ENCODE measurements at places on chromosomes 6 and 20.

DNA sequence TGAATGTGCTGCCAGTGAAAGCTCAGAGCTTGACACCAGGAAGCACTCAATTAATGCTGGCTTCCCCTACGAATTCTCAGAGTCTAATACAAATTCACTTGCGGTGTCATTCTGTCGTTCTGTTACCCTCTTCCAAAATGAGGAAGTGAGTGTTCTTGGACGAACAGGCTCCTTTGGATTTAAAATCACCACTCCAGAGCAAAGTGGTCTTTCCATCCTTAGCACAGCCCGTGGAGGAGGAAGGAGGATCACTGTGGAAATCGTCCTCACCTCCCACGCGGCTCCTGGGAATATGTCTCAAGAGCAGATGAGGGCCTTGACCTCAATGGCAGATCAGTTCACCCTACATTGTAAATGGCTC is 41.7 kb downstream of the RIOK1 start:
- DNase-seq: no peak

GRCh38 chr6:130955755-130956154 is 107.3 kb downstream of the EPB41L2 start:
- DNase-seq: peak; percentile 14

DNA sequence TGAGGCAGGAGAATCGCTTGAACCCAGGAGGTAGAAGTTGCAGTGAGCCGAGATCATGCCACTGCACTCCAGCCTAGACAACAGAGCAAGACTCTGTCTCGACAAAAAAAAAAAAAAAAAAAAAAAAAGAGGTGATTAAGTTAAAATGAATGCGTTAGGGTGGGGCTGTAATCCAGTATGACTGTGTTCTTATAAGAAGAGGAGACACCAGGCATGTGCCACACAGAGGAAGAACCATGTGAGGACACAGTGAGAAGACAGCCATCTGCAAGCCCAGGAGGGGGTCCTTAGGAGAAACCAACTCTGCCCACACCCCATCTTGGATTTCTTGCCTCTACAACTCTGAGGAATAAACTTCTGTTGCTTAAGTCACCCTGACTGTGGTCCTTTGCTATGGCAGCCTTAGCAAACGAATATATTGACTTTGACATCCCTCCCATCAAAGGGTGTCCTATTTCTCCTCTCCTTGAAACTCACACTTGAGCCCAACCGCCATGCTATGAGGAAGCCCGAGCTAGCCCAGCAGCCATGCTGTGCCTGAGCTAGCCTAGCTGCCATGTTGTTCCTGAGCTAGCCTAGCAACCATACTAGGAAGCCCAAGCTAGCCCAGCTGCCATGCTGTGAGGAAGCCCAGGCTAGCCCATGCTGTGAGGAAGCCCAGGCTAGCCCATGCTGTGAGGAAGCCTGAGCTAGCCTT is 15.8 kb upstream of the PPP1R16B start:
- DNase-seq: no peak

DNA sequence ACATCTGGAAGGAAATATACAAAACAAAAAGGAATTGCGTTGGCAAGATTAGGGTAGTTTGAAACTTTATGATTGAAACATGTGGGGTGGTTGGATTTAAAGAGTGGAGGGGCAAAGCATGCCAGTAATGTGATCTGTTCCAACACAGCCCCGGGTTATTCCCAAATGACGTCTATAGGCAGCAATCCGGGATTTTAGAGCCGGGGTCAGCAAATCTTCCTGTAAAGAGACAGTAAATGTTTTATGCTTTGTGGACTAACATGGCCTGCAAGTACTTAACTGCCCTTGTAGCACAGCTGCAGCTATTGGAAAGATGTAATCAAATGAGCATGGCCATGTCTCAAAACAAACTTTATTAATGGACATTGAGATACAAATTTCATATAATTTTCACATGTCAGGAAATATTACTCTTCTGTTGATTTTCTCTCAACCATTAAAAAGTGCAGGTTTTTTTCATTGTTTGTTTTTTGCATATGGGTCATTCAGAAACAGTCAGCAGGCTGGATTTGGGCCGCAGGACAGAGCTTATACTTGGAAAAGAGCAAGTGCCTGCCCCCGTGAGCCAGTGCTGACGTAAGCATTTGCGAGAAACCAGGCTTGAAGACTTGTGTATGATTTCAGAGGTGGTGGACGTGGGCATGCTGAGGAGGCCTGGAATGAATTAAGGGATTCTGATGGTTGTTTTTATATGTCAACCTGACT is 136.5 kb downstream of the DOK5 start:
- DNase-seq: no peak

DNA sequence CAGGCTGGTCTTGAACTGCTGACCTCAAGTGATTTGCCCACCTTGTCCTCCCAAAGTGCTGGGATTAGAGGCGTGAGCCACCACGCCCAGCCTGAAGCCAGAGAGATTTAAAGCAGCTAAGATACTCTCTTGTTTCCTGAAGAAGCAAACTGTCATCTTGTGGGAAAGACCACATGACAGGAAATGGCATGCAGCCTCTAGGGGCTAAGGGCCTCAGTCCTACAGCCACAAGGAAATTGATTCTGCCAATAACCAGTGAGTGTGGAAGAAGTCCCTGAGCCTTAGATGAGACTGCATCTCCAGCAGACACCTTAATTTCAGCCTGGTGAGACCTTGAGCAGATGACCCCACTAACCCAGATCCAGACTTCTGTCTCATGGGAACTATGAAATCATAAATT is 40.9 kb downstream of the KIZ start:
- DNase-seq: no peak

DNA sequence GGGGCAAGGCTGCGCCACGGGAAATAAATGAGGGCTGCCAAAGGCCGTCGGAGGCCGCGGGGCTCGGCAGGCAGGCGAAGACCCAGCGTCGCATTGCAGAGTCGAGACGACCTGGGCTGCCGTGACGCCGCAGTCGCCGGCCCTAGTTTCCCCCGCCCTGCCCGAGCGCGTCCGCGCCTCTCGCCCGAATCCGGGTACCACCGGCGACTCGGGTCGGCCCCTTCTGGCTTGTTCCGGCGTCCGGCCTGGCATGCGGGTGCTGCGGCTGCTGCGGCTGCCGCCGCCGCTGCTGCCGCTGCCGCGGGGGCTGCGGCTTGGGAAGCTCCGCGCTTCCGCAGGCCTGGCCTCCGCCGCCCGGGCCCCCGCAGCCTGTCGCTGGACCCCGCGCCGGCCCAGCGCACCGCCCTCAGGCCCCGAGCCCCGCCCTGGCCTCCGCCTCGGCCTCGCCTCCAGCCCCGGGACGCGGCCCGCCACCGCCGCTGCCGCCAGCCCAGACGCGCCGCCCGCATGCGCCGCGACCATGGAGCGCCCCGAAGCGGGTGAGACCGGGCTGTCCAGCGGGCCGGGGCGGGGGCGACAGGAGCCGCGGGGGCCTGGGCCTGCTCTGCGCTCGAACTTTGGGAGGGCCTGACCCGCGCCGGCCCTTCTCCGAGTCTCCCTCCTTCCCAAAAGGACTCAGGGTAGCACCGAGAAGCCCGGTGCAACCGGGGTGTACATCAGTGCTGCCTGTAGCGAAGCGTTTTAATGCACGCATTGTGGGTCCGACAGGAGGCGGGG is at the start of gene AKAP7:
Gene AKAP7 (plus strand): TSS at position 224 of the 777 bp plus-strand sequence. CDS start 297 bp downstream, at position 521.
- DNase-seq: no peak

DNA sequence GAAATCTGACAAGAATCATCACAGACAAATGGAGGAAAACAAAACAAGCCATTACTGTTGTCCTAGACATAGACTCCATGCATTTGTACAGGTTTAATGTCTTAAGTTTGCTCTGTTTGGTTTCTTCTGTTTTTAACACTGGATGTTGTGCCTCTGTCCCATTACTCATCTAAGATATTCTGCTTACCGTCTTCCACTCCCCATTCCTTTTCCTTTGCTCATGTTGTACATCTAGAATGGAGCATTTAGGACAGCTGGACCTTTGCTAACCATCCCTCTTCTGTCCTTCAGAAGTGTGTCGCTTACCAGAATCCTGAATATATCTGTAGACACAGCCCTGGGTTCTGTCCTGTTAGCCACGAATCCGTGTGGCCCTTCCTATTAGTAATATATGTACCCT is 35.2 kb downstream of the RAB22A start:
- DNase-seq: no peak

GRCh38 chr6:163136681-163137397 is 277.7 kb upstream of the QKI start:
- DNase-seq: no peak

GRCh38 chr20:58639182-58640146 is 11.6 kb upstream of the STX16 start:
- DNase-seq: no peak

GRCh38 chr6:110239526-110240274 is 59.5 kb downstream of the CDC40 start:
- DNase-seq: no peak

- DNase-seq: no peak
Observed at GRCh38 chr20:12110711-12111110, 193.0 kb downstream of the BTBD3 start.

DNA sequence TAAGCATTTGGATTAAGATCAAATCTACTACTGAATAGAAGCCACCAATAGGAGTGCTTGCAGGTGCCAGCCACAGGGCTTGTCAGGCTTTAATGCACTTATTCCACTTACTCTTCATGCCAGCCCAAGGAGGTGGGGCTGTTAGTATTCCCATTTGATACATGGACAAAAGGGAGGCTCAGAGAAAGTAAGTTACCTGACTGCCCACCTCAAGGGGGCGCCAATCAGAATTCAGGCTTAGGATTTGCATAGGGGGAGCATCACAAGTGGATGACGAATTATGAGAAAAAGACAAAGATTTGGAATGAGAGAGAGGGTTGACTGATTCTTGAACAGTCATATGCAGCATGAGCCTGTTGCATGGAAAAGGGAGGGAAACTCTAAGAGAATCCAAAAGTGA is 188.4 kb upstream of the TSHZ2 start:
- no peak for DNase-seq

DNA sequence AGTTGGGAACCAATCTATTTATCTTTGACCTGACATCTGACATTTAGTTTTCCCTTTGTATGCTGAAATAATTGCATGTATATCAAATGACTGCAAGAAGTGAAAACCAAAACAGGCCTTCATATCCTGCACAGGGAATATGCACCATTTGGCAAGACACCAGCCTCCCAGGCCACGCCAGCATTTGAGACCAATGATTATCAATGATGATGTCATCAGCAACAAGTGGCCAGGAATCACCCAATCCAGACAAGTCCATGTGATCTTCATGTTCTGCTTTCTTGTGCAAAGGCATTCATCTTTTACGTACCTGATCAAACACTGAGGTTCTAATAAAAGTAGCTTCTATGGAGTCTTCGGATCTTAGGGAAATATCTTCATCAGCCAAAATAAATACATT is 107.4 kb upstream of the TENT5A start:
- no peak for DNase-seq

DNA sequence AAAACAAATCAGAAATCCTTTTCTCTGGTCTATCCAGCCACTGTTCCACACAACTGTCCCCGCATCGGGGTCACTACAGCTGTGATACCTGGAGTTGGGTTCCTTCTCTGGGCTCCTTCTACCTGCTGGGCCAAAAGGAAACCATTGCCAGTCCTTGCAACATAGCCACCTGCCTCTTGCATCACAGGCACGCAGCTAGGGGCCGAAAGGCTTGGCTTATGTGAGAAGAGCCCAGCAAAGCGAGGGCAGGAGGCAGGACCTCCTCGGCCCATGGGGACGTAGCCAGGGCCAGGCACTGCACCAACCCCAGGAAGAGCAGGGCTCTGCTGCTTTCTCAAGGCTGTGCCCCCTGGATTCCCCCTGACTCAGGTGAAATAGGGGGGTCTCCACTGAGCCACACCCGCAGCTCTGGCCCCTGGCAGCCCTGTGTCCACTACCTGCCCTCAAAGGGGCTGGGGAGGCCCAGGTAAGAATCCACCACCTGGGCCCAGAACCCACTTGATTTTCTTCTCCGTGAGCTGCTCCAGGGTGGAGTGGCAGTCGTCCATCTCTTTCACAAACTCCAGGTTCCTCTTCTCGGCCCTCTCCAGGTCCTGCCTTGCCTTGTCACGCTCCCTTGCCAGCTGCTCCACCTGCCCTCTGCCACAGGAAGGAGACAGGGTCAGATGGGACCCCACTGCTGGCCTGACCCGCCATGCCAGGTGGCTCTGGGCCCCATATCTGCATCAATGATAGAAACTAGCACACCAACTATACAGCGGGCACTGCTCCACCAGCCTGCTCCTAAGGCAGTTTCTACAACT is 88.9 kb downstream of the GINS1 start:
- no peak for DNase-seq

DNA sequence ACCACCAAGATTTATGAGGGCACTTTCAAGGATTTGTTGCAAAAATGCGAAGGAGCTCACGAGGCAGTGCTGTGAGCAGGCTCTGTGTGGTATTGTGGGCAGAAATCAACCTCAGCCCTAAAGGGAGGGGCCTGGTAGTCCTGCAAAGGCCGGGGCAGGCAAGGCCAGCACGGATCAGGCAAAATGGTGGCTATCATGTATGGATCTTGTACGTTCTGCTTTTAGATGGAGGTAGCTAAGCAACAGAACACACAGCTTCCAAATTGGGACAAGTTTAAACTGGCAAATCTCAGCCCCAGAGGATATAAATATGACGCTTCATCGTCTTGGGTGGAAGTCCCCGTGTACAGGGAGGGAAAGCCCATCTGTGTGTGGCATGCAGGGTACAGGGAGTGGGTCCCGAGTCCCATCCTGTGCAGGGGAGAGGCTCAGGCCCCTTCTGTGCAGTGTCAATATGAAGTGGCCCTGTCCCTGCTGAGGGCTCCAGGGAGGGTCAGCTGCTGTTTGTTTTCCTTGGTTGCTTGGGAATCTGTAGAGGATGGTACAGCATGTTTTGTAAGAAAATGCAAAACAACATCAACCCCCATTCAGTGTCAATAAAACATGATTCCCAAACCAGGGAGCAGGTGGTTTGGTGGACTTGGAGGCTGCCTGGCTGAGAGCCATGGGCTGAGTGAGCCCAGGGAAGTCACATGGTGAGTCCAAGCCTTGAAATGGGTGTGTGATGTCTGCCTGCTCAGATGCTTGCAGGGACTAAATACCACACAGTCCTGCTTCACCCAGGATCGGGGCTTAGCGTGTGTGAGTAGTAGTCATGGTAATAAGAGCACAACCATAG is 113.0 kb downstream of the SYCP2 start:
- DNase-seq: peak; percentile 68

GRCh38 chr20:32737371-32738223 is 5.7 kb downstream of the COMMD7 start:
- no peak for DNase-seq

- DNase-seq: no peak
Observed at GRCh38 chr6:84979541-84979940, 215.1 kb upstream of the TBX18 start.

GRCh38 chr20:59996108-59996507 is 37.9 kb downstream of the CDH26 start:
- DNase-seq: no peak

DNA sequence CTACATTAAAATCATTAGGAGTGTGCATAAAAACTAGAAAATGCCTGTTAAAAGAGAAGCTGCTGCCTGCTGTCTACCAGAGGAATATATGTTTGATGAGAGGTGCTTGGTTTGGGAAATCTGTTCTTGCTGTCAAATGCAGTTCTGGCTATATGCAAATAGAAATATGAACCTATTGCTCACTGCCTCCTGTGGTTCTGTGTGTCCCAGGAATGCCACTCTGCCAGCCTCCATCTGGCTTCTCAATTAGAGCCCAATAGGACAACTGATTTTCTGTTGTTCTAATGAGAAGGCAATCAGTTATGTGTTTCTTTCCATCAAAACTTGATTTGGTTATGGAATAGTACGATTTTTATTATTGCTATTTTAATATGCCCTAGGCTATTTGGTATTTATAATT is 759.7 kb downstream of the HDGFL1 start:
- no peak for DNase-seq

Data from COR-L47 (cell line).